ENCODE measurements at places on chromosomes 5 and 9.

DNA sequence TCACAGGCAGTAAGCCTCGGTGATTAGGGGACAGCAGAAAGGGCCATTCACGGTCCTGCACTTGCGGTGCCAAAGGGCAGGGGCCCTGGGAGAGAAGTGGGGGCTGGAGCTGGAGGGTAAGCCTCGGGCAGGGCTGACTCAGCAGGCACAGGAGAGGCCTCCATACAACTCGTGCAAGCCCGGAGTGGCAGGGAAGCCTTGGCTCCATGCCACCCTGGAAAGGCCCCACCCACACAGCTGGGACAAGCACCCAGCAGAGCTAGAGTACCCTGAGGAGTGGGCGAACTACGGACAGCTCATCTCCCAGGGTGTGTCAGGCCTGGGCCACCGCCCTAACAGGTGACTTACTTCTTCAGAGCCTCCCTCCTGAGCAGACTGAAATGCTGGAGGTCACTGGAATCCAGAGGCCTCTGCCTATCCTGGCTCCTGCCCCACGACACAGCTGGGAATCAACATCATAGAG lies 5.6 kb upstream of the CAMK2A start:
- peak; percentile 85 for DNase-seq

DNA sequence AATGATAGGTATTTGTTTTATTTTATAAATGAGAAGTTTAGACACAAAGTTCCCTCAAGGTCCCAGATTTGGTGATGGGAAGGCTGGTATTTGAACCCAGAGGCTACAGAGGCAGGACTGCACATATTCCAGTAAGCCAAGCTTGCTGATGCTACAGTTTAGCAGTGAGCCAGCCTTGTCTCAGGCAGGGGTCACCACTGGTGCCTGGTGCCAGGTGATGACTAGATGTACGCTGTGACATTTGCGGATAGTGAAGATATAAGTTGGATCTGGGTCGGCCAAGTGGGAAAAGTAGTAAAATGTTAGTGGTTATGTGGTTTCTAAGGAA lies 143.9 kb downstream of the AOPEP start:
- no peak for DNase-seq

GRCh38 chr9:127970401-127971313 lies 10.1 kb downstream of the EEIG1 start:
- peak; percentile 75 for DNase-seq

DNA sequence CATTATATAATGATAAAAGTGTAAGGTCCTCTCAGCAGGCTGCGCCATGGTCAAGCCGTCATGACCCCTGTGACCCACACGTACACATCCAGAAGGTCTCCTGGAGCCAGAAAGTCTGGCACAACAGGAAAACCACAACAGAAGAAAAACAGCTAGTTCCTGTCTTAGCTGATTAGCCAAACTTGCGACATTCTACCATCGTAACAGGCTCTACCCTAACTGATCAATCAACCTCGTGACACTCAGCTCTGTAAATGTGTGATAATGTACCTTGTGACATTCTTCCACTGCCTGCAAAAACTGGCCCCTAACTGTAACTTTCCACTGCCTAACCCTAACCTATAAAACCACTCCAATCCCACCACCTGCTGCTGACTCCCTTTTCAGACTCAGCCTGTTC lies 316.4 kb upstream of the TUSC1 start:
- no peak for DNase-seq

DNA sequence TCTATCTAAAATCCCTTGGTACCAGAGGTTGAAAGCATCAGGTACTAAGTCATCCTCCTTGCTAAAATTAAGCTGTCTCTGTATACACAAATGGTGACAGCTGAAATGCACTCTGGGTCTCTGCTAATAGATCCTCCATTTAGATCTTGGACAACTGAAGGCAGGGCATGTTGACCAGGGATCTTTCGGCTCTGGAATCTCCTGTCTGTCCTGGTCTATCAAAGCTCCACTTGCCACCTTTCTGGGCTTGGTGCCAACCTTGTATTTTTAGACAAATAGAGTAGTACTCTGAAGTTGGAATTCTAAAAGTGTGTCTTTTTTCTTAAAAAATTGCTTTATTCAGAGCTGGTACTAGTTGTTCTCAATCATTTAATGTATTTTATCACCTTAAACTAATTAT lies 135.2 kb upstream of the HMHB1 start:
- DNase-seq = no peak

All from bronchial epithelial cell (primary cell).